Left kidney (tissue), 8 donors: ENCODE measurements at places on chromosomes 3 and 15. TPM values are rescaled to one million over a fixed set of nuclear protein-coding genes. Genes with fewer than 3 reads are reported as not detected.

- no peak for DNase-seq
These were observed 132.1 kb downstream of the LPP start for GRCh38 chr3:188286087-188286513.

The MCTP2 gene
- polyA plus RNA-seq = 22.3 TPM

DNA sequence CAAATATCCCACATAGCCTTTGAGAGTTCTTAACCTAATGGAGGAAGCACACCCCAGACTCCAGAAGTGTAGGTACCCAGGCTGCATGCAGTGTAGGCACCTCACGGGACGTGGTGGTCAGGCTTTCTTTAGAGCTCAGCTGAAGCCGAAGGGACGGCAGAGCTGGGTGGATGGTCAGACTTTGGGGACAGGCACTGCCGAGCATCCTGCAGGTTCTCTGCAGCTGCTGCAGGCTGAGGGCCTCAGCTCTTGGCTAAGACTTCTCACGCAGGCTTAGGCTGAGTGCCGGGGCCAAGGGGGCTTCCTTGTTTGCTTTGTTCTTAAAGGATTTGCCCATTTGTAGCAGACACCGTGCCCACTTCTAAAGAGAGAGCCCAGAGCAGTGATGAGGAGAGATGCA lies 177.0 kb downstream of the RAB11A start:
- no peak for DNase-seq

The PSTPIP1 gene
- 1.4 TPM for polyA plus RNA-seq

The DNAH12 gene
- polyA plus RNA-seq = 3.0 TPM

- no peak for DNase-seq
These were observed 240.5 kb downstream of the SOX2 start for GRCh38 chr3:181952221-181952620.

DNA sequence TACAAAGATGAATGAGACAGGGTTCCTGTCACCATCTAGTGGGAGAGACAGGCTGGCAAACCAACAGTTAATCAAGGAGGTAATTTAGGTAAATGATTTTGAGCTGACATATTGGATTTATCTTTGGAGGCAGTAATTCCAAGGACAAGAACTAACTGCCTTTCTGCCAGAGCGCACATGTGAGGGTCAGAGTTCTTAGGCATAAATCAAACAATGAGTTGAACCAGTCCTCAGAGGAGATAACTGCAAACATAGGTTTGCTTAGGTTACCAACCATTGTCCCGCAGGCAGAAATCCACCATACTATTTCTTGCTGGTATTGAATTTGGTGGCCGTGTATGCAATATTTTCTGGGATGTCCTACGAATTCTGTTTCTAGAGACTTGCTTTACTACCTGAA lies 14.2 kb upstream of the PPP1R2 start:
- DNase-seq = no peak

GRCh38 chr3:102668247-102668646 lies 233.4 kb downstream of the ZPLD1 start:
- DNase-seq = no peak

DNA sequence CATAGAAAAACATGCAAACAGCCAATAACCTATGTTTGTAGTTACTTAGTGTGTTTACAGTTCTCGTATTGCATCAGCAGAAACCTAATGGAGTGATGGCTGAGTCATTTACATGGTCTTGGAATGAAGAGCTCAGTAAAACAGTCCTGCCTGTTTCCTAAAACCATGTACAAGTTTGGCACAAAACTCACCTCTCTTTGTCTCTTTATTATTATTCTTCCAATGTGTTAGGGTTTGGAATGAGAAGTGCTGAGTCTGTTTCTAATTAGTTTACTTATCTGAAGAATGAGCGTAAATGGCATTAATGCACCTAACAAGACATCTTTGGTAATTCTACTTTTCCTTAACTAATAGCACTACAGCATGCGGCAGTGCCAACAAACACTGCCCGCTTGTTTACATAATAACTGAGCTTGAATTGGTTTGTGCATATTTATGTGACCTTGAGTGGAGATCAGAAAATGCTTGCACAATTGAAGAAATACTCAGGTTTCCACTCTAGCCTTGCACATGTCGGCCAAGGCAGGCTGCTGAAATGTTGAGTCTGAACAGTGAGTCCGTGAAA lies 385.4 kb upstream of the SEMA6D start:
- DNase-seq = no peak

The PATL2 gene
- 1.4 TPM for polyA plus RNA-seq

- DNase-seq = no peak
These were observed 22.7 kb upstream of the TMEM41A start for GRCh38 chr3:185521349-185522138.

DNA sequence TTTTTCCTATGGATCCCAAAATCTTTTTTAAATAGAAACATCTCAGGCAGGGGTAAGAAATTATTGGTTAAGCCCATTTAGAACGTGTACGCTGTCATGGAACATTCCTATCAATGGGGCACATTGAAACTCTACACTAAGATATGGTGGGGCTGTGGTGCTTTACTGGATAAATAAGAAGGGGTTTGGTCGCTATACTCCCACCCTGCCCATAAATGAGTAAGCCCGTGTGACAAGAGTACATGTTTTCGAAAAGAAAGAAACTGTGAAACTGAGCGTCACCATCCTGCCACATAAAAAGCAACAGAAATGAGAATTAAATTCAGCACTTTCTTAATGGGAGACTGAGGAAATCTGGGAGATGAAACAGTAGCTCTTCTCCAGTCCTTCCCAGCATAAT lies 929.7 kb upstream of the CFAP20DC start:
- DNase-seq = no peak

GRCh38 chr3:129507181-129507831 lies 21.1 kb upstream of the RHO start:
- DNase-seq = no peak

The NMB gene
- polyA plus RNA-seq = 4.2 TPM

The IGF2BP2 gene
- 129 TPM for polyA plus RNA-seq

DNA sequence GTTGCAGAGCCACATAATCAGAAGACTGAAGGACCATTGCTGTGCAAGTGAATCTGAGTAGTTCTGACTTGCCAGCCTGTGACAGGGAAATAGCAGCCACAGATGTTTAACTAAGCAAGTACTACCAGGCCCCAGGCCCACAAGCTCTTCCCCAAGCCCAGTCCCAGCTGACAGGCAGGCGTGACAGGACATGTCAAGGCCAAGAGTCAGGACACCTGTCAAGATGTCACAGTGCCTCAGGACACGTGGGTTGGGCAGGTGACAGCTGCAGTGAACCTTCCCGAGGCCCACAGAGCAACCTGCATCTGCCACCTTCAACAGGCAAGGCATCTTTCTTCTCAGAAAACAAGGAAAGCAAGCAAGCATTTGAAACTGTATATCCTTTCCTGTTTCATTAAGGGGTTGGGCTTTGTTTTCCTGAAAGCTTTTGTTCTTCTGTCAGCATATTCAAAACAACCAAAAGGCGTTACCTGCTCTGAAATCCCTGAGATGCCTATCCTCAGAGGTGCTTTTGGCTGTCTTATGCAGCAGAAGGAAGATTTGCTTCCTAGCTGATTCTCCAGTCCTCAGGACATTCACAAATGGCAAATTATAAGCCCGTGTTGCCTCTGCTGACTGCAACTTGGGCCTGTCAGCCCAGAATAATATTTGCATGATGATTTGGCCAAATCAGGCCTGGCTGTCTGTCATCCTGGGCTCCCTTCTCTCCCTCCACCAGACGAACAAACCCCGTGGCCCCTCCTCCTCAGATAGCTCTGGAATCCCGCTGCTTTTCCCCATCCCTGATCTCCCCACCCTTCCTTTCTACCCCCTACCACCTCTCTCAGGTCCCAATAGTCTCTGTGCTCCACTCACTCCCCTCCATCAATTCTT lies 171.8 kb upstream of the WNT5A start:
- no peak for DNase-seq

GRCh38 chr15:43439268-43439667 lies 53.7 kb downstream of the TP53BP1 start:
- DNase-seq = no peak

DNA sequence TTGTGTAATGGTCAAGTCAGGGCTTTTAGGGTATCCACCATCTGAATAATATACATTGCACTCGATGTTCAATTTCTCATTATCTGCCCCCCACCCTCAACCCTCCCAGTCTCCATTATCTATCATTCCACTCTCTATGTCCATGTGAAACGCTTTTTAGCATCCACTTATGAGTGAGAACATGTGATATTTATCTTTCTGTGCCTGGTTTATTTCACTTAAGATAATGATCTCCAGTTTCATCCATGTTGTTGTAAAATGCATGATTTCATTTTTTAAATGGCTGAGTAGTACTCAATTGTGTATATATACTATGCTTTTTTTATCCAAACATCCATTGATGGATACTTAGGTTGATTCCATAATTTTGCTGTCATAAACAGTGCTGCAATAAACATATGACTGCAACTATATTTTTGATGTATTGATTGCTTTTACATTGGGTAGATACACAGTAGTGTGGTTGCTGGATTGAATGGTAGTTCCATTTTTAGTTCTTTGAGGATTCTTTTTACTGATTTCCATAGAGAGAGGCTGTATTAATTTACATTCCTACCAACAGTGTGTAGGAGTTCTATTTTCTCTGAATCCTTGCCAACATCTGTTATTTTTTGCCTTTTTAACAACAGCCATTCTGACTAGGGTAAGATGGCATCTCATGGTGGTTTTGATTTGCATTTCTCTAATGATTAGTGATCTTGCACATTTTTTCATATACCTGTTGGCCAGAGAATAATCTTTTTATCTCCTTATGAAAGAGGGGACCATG lies 332.9 kb upstream of the TGFBR2 start:
- no peak for DNase-seq

The DAG1 gene
- 104 TPM for polyA plus RNA-seq

GRCh38 chr15:38609097-38609738 lies 44.6 kb upstream of the RASGRP1 start:
- no peak for DNase-seq

- DNase-seq = no peak
These were observed 259.9 kb downstream of the IL20RB start for GRCh38 chr3:137217733-137218132.

- no peak for DNase-seq
These were observed 27.7 kb downstream of the OXSM start for GRCh38 chr3:25817638-25818037.

DNA sequence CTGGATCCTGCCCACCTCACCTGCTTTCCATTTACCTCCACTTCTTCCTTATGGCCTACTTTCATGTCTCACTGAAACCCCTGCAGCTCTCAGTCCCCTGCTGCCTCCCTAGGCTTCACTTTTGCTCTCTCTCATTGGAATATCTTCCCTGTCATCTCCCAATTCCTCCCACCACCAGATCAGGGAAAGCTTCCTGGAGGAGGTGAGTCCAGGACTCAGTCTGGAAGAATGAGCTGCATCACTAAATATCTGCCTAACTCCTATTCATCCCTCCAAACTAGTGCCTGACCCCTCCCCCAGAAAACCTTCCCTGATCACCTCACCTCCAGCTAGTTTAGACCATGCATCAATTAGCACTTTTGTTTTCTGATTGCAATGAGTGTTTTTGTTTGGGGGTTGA lies 37.1 kb downstream of the MRPL46 start:
- no peak for DNase-seq

- DNase-seq = no peak
These were observed 69.0 kb upstream of the FNDC3B start for GRCh38 chr3:171970301-171970788.

GRCh38 chr3:194801461-194802432 lies 116.1 kb downstream of the FAM43A start:
- DNase-seq = peak; percentile 30

DNA sequence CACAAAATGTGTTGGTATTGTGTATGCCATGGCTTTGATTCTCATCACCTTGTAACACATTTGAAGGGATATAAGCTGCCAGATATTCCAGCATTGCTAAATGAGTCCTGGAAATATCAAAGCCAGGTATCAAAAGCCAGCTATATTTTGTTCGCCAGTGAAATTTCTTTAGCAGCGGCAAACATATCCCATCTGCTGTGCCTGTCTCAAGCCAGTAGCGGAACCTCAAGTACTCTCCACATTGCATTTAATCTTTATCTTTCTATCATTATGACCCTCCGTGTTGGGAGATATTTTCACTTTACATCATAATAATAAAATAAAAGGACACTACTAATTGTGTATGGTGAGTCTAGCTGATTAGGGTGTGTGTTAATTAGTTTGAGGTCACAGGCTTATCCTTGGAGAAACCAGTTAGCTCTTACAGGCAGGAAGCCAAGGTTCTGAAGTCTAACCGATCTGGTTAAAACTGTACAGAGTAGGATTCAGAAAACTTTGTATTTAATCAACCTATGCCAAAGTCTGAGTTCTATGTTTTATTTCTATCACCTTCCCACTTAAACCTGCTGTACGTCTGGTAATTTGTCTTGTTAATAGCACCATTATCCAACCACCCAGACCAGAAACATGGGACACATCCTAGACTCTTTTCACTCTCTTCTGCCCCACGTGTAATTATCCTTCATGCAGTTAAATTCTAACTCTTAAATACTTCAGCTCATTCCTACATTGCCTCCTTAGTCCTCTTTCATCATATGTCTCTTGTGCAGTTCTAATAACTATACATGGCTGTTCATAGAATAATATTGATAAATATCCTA lies 14.5 kb downstream of the TIPARP start:
- no peak for DNase-seq

- no peak for DNase-seq
These were observed 172.2 kb downstream of the ATP10A start for GRCh38 chr15:25690673-25691543.

The WDR76 gene
- polyA plus RNA-seq = 20.4 TPM
